ENCODE measurements at places on chromosomes 13 and 19.

- no peak for DNase-seq
These were observed 27.9 kb downstream of the DGKH start for GRCh38 chr13:42076309-42076713.

GRCh38 chr19:16920816-16921529 is 32.2 kb downstream of the F2RL3 start:
- DNase-seq, result no peak

GRCh38 chr19:47151627-47152026 is 21.0 kb downstream of the SAE1 start:
- no peak for DNase-seq

DNA sequence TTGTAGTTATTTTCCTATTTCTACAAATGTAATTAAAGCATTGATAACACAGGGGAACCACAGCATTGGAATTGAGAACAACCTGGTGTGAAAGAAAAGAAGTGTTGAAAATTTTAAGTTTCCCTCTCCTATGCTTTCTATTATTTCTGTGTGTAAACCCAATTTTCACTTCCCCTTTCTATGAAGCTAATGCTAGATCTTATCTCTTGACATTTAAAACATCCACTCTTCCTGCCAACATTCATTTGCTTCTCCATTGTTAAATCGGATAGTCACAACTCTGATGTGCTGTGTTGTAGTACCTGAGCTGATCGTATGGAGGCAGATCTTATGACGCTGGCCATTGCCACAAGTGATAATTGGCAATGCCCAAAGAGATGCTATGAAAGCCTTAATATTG is 203.0 kb downstream of the ITGBL1 start:
- DNase-seq, result no peak

- DNase-seq, result no peak
These were observed 257.9 kb downstream of the KLF12 start for GRCh38 chr13:73876323-73876722.

GRCh38 chr13:101706651-101707050 is 254.2 kb downstream of the ITGBL1 start:
- DNase-seq, result no peak

- no peak for DNase-seq
These were observed 6.9 kb downstream of the ADGRE1 start for GRCh38 chr19:6894313-6894712.

GRCh38 chr13:58495668-58496067 is 864.1 kb downstream of the PCDH17 start:
- no peak for DNase-seq

GRCh38 chr13:94636942-94637578 is 35.4 kb downstream of the GPR180 start:
- DNase-seq, result no peak

- DNase-seq, result no peak
These were observed 491.2 kb downstream of the COG6 start for GRCh38 chr13:40146611-40147117.

GRCh38 chr19:45674946-45675345 is 6.9 kb downstream of the GIPR start:
- DNase-seq, result no peak

GRCh38 chr13:63741029-63741813 is 2325.6 kb upstream of the PCDH20 start:
- DNase-seq, result no peak

DNA sequence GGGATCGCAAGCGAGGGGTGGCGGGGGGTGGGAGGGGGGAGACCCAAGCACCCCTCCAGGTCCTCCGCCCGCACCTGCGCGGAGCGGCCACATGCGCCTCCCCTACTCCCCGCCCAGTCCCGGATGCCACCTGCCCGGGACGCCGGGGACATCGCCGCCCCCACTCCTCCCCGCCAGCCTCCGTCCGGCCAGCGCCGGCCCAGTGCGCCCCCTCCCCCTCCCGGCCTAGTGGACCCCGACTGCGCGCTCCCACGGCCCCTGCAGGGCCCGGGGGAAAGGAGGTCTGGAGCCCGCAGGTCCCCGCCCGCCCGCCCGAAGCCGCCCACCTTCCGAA is 263 bp downstream of the RHPN2 start:
- no peak for DNase-seq

DNA sequence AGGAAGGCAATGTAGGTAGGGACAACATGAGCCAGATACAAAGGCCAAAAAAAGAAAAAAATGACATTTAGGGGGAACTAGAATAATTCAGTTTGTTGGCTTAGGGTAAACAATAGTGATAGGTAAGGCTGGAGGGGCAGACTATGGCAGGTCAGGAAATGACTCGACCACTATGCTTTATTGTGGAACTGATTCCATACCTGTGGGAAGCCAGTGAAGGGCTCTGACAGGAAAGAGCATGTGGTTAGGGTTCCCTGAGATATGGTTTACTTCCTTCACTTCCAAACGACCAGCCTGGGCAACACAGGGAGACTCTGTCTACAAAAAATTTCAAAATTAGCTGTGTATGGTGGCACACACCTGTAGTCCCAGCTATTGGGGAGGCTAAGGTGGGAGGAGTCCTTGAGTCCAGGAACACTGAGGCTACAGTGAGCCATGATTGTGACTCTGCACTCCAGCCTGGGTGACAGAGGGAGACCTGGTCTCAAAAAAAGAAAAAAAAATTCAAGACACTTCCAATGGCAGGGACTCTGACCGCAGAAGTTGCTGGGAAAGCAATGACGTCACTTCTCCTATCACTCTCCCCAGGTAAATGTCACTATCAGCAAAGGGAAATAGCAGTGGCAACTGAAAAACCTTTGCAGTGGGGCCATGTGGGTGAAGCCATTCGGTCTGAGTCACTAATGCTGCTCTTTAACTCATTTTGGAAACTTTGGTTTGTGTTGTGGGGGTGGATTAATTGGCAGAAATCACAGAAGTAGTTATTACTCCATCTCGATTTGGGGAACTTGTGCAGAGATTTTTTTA is 192.8 kb upstream of the TSC22D1 start:
- DNase-seq, result peak; percentile 16

DNA sequence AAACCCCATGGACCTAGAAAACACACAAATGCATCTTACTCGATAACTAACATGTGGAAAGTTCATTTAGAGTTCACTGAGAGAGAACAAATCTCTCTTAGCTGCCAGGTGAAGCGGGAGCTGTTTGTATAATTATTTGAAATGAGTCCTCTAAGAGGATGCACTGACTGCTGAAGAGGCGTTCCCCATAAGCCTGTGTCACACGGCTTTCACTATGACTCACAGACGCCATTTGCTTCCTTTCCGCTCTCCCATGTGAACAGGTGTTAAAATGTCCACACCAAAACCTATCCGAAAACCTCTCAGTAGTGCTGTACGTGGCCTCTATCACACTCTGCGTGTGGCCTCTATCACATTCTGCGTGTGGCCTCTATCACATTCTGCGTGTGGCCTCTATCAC is 101.8 kb downstream of the SOX1 start:
- no peak for DNase-seq

- no peak for DNase-seq
These were observed 32.9 kb upstream of the KCTD15 start for GRCh38 chr19:33763633-33764371.

- no peak for DNase-seq
These were observed 4.8 kb downstream of the FFAR3 start for GRCh38 chr19:35363001-35363590.

- peak; percentile 78 for DNase-seq
These were observed 11.5 kb upstream of the CNFN start for GRCh38 chr19:42401365-42402303.

DNA sequence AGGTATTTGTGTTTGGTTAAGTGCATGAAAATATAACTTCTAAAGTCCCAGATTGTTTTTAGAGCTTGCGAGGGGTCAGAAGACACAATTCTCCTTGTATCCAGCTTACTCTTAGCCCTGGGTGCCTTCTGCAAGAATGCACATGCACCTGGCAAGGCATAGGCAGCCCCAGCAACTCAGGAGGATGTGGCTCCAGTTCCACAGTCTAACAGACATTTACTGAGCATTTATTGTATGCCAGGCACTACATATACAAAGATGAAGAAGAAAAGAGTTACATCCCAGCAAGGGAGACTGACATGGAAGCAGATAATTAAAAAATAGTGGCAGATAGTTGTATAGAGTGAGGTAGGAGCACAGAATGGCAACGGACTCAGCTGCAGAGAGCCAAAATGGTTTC is 101.1 kb upstream of the FRY start:
- DNase-seq, result no peak

- no peak for DNase-seq
These were observed 15.4 kb downstream of the AP1M1 start for GRCh38 chr19:16213076-16213475.

GRCh38 chr19:40280608-40281221 is 4.4 kb downstream of the AKT2 start:
- no peak for DNase-seq

DNA sequence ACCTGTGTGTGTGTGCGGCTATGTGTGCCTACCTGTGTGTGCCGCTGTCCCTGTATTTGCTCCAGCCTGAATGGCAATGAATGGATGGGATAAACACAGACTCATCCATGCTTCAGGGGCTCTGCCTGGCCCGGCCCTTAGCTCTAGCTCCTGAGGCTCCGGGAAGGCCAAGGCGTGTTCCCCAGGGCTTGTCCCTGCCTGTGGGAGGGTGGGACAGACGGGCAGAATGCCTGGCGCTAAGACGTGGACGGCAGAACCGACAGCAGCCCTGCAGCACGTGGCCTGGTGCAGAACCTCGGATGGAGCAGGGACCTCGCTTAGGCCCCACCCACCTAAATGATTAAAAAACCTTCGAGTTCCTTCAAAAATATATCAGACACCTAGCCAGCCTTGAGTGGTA is 57.8 kb upstream of the C13orf46 start:
- no peak for DNase-seq

- DNase-seq, result no peak
These were observed 202.3 kb downstream of the ABCC4 start for GRCh38 chr13:95098916-95099315.

DNA sequence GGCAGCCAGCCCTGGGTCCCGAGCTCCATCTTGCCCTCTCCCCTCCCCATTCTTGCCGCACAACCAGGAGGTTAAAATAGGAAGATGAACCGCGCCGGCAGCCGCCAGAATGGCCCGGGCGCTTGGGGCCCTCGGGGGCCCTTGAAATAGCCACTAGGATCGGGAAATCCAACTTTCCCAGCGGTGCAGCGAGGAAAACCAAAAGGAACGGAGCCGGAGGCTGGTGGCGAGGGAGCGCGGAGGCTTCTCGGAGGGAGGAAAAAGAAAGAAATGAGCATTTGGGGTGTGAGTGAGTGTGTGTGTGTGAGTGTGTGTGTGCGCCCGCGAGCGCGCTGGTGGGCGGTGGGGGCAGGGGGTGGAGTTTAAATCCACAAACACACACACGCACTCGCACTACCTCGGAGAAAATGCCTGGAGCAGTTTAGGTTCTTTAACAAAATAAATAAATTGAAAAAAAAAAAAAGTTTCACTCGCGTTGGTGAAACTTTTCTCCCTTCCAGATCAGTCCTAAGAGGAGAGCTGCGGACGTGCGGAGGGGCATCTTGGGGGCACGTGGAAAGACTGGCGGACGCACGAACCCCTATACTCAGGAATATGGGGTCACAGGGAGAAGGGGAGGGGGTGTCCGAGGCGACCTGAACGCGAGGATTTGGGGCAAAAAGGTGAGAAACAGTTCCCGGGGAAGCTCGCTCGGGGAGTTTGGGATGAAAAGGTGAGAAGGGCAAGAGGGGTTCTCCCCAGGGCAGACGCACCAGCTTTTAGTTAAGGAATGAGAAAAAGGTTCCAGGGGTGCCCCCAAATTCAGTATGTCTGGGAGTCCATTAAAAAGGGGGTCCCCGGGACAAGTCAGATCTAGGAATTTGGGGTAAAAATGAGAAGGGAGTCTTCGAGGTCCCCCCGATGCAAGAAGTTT is 1.3 kb downstream of the RFX2 start:
- DNase-seq, result peak; percentile 41

DNA sequence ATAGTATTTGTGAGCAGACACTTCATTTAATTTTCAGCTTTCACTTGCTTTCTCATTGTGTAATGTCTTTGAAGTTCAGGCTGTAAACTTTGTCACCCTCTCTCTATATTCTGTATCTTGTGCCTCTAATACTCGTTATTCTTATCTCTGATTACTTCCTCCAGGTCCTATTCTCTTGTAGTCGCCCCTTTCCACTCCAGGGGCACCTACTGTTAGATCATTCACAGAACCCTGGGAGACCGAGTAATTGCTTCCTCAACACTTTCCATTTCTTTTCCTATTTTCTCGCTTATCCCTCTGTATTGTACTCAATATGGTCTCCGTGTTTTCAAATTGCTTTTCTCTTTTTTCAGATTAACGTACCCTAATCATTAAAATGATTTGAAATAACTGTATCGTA is 93.9 kb upstream of the TDRD3 start:
- DNase-seq, result no peak

GRCh38 chr19:16969135-16969534 is 57.5 kb downstream of the CPAMD8 start:
- no peak for DNase-seq

DNA sequence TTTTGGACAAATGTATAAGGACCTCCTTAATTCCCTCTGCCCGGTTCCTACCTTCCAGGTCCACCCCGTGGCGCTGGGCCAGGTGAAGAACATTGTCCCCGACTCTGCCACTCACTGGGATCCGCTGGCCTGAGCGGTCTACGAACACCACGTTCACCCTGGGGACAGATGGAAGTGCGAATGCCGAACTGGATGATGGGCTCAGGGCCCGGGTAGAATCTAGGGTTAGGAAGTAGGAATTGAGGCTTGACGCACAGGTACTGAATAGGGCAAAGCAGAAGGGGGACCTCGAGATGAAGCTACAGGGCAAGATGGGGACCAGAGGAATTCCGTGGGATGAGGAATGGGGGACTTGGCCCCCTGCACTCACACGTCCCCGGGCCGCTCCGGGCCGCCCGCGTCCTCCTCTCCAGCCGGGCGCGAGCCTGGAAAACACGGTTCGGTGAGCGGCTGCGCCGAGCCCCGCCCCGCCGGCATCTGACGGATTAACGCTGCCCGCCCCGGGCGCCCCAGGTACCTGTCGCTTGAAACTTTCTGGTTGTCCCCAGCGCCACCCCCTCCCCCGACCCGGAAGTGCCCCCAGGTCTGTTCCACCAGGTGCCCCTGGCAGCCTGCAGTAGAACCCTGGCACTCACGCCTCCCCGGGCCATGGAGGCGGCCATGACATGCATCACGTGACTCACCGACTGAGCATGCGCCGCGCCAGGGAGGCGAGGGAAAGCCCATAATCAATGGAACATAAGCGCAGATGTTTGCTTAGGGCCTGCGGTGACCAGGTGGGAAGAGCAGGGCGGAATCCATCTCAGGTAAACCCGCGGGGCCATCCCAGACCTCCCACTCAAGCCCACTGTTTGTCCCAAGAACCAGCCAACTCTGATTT is at the start of gene FDX2:
Gene FDX2 (minus strand): TSS at position 681 of the 880 bp plus-strand sequence. CDS start 19 bp downstream, at position 662.
- peak; percentile 91 for DNase-seq

DNA sequence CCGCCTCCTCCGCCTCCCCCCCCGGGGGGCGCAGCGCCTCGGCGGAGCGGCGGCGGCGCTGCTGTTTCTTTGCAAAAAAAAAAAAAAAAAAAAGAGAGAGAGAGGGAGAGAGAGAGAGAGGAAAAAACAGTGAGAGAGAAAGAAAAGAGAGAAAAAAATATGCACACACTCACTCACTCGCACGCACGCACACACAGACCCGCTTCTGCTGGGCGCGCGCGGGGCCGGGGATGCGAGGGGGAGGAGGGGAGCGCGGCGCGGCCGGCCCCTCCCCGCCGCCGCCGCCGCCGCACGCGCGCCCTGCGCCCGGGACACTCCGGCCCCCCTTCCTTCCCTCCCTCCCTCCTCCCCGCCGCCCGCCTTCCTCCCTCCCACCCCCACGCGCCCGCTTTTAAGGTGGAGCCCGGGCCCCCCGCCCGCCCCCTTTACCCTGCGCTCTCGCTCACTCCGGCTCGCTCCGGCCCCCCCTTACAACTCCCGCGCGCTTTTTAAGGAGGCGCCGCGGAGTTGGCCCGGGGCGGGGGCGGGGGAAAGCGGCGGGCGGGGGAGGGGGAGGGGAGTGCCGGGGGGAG is at the start of gene SAMD1:
Gene SAMD1 (minus strand): TSS at position 243 of the 572 bp plus-strand sequence.
- peak; percentile 65 for DNase-seq

GRCh38 chr13:69495096-69495495 is 612.5 kb upstream of the ATXN8OS start:
- no peak for DNase-seq

Measured in stimulated activated CD4-positive, alpha-beta T cell treated with anti-CD3 and anti-CD28 coated beads, Interleukin-2, amount 100 ng/mL, for 48 hours (primary cell).